Mesothelial cell of epicardium (in vitro differentiated cells): ENCODE measurements at places on chromosomes 5 and 9.

GRCh38 chr5:53871050-53871449 lies 310.6 kb downstream of the NDUFS4 start:
- DNase-seq, result no peak

DNA sequence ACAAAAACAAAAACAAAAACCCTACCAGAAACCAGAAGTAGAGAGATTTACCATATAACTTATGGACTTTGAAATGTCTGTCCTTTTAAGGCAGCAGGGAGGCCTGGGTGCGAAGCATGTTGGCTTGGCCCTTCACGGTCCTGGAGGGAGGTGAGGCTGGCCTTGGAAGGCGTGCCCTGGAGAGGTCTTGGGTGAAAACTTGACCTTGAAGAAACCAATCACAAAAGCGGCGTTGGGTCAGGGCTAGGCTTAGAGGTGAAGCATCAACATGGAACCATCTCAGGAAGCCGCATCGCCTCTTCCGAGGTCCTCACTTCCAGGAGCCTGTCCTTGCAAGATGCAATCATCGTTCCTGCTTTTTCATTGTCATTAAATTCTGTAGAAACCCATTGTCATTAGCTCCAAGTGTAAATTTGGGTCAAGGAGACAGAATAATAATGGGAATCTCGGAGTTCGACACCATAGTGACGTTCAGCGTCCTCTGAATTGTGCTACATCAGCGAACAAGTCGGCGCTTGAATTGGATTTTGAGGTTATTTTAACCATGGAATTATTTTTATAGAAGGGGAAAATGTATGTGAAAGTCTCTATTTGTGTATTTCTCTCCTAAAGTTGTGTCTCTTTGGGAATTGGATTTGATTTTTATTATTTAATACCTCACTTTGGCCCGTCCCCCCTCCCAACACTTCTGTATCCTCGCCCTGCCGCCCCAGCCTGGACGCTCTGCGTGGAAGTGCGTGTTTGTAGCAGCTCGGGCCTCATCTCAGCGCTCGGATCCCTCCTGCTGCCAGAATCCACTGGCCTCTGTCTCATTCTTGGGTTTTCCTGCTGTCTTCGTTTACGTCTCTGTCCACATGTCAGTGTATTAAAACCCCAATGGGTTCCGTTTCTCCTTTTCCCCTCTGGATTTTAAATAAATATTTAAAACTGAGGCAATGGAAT lies 11.1 kb upstream of the ORM1 start:
- DNase-seq, result no peak

DNA sequence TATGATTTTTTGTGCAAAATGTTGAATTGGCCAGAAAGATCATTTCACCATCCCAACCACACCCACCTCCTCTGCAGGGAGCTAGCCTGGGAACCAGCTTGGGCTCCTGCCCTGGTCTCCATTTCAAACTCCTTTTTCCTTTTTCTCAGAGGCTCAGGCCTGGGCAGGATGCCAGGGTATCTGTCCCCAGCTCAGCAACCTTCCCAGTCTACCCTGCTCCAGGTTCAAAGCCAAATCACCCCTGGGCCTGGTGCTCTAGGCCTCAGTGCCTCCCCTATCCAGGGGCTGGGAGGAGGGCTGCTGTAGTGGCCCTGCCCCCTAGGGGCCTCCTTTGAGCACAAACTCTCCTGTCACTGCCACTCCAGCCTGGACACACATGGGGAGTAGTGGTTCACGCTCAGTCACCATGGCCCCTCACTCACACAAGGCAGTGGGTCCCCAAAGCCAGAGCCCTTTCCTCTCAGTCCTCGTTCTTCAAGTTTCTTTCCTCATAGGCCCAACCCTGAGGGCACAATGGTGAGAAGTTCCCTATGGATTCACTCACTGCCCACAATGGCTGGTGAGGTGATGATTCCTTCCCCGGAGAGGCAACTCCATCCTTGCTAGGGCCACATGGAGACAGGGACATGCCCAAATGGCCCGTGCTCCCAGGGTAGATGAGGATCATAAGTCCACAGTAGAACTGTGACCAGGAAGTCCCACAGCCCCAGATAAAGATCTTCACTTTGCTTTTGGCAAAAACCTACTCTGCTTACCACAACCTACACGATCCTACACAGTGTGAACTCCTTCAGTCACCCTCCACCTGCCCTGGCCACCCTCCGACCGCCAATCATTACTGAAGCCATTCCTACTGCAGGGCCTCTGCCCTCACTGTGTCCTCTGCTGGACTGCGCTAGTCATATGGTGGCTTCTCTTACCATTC lies 1.6 kb upstream of the ST6GALNAC4 start:
- no peak for DNase-seq

DNA sequence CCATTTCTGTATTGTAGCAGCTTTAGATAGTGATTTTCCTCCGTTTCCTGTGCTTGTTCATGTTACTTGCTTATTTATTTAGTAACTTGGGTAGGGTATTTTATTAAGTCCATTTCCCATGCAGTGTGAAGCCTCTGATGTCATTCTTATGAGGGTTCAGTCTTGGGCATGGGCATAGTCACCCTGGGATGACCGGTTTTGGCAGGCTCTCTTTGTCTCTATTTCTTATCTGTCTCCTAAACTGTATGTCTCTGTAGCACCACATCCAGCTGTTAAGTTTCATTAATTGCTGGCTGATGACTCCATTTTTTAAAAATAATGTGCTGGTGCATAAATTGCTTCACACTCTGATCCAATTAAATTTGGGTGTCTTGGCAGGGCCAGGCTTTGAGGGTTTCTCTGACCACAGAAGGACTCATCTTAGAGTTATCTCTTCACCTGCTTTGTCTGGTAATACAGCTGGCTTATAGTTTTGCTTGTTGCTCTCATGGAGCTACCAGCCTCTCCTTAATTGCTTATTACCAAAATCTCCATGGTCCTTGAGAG lies 173.3 kb upstream of the VLDLR start:
- DNase-seq, result no peak

- no peak for DNase-seq
These were observed 831 bp downstream of the IGFBPL1 start for GRCh38 chr9:38423273-38423972.

GRCh38 chr9:127126971-127127370 lies 4.5 kb upstream of the ANGPTL2 start:
- DNase-seq, result no peak

- DNase-seq, result no peak
These were observed 114.5 kb upstream of the NR5A1 start for GRCh38 chr9:124621371-124622328.

DNA sequence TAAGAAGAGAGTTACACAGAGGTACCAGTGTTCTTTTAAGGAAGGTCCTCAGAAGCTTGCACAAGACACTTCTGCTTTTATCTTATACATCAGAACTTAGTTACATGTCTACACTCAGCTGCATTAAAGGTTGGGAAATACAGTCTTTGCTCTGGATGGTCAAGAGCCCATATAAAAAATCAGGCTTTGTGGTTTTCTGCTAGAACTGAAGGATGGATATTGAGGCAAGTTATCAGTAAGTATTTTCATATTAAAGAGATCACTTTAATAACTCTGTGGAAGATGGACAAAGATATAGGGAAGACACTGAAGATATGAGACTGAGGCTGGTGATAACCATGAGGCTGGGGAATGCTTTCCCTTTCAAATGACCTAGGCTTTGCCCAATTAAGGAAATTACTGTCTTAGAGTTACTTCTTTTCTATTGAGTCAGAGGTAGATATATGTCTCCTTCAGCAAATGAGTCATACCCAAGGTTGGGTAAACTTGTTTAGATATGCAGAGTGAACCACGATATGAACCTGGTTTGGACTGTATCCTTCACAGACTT lies 87.0 kb upstream of the TNC start:
- DNase-seq, result no peak

DNA sequence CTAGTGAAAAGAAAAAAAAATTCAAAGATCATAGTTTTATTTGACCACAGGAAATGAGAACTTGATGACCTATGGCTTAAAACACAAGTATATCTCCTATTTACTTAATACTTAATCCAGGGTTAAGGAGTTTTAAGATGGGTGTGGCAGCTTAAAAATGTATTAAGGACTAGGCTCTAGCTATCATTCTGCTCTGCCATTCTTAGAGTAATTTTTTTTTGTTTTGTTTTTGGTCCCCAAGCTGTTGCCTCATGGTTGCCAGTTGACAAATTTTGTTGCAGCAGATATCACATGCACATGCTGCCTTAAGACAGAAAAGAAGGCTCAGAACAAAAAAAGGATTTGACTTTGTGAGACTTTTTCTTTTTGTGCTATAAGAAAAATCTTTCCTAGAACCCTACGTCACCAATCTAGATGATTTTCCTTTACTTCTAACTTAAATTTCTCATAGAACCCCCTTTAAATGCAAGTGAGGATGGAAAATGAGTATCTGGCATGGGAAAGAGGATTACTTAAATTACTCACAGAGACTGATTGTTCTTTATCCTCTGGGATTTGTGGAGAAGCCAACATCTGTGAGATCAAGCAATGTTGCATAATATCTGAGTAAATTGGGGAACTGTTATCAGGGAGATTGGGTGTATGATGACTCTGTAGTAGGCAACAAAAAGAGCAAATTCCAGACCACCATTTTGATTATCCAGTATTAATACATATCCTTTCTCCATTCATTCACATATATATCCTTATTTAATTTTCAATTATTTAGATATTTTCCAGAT lies 364.7 kb upstream of the CD180 start:
- no peak for DNase-seq

DNA sequence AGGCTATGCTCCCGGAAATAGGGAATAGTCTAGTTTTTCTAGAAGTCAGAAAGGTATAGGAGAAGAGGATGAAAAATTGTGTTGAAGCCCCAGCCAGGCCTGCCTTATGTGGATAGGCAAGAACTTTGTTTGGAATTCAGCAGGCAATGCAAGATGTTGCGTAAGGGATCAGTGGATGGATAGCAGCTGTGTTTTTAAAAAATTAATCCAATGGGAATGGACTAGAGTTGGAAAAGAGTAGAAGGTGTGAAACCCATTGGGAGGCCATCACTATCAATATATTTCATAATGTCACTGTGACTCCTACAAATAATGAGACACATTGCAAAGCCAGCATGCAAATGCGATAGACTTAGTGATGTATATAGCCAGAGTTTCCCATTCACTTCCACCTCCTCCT lies 281.9 kb downstream of the MARCHF11 start:
- DNase-seq, result no peak
